ENCODE measurements at places on chromosomes 12 and 14. TPM values are rescaled to one million over a fixed set of nuclear protein-coding genes. Genes with fewer than 3 reads are reported as not detected.

The SSPN gene
- not detected for total RNA-seq

The SDS gene
- total RNA-seq: 0.18 TPM

GRCh38 chr12:95970905-95971304 is 25.2 kb downstream of the HAL start:
- no peak for DNase-seq

The TAS2R13 gene
- total RNA-seq: 0.26 TPM

The SOX5 gene
- total RNA-seq: 0.13 TPM

GRCh38 chr12:93616584-93617101 is 44.2 kb downstream of the SOCS2 start:
- no peak for DNase-seq

DNA sequence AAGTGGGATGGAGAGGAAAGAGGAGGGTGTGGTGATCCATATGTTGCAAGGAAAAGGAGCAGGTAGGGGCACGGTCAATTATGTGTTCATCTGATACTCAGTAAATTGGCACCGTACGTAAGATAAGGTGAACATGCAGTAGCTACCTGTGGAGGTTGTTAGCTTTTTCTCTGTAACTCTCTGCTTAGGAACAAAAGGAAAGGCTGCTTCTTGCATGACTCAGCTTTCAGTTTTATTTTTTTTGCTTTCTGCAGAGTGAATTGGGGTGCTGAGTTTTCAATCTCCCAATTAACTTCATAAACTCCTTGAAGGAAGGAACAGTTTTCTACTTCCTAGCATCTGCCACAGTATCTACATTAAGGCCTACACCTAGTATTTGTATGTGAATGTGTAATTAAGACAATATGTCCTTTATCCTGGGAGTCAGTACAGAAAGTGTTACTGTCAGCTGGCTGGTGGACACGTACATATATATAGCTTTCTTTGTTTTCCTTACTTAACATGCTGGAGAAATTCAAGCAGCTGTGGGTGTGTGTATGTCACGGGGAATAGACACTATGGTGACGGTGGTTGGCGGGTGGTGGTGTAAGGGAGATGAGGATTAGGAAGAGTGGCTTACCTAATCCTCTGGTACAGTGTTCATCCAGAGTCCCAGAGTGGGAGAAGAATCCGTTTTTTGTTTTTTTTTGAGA is 40.1 kb upstream of the WNK1 start:
- DNase-seq: no peak

DNA sequence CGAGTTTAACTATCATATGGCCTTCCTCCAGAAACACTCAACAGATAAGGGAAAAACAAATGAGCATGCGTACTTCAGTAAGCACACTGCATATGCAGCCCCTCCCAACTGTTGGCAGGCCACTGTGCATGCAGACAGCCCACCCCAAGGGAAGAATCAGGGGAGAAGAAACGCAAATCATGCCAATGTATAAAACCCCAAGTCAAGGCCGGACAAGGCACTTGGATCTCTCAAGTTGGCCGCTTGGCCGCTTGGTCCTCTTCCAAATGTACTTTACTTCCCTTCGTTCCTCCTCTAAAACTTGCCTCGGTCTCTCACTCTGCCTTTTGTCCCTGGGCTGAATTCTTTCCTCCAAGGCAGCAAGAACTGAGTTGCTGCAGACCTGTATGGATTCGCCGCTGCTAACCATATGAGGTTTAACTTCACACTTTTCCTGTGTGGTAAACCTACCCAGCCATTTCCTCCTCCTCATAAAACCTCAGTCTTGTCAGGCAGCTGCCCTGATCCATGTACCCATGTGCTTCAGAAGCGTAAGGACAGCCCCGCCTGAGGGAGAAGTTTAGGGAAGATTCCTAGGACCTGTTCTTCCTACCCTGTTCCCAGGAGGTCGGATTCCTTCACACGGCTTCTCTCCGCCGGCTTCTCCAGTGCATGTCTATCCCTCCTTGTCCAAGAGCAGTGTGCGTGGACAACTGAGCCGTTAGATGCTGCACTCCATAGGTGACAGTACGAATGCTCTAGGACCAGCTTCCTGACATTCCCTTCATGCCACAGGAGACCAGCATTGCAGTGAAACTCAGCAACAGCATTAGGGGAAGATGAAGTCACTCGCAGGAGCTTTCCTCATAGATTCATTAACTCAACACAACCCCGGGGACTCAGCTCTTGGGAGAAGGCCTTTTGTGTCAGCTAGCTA is 188.0 kb downstream of the MON2 start:
- DNase-seq: no peak

DNA sequence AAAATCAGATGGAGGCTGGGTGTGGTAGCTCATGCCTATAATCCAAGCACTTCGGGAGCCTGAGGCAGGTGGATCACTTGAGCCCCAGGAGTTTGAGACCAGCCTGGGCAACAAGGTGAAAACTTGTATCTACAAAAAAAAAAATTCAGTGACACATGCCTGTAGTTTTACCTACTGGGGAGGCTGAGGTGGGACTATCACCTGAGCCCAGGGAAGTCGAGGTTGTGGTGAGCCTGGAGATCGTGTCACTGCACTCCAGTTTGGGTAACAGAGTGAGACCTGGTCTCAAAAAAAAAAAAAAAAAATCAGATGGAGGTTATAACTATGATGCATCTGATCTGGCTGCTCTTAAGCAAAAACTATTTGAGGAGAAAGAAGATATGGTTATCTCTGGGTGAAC is 26.6 kb upstream of the PPFIBP1 start:
- DNase-seq: no peak

DNA sequence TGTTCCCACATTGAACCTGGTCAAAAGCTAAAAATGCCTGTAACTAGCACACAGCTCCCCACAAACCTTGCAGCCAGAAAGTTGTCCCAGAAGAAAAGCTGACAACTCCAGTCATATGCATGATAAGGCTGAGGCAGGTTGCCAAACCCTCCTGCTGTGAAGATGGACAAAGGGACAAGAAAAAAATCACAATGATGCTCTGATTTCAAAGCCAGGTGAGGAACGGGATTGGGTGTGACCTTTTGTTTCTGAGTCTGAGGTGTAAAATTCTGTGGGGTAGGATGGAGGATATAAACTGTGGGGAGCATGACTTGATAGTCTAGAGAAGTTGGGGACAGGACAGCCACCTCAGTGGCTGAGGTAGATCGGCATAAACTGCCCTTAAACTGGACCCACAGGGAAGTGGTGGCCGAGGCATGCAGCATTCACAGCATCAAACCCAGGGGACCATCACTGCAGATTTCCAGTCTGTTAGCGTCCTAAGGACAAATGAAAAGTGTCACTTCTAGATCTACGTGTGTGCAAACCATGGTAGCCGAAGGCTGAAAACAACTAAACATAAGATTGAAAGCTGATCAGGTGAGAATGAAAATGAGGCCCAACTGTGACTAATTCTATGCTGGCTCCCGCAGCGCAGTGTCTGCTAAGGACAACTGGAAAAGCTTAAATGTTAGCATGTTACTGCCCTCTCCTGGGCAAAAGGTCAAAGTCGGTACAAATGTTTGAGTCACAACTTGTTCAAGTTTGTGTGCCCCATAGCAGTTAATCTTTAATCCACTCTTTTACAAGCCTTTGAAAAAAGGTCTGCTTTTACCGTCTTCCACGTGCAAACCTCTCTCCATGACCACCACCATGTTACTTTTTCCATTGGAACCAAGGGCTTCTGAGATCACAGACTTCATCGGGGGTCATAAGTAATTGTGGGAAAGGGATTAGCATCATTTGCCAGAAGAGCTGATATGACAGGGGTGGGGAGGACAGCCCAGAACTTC is 39.8 kb downstream of the GRIN2B start:
- no peak for DNase-seq

The PA2G4 gene
- total RNA-seq: 468 TPM

The RBP5 gene
- not detected for total RNA-seq

The GLIPR1L1 gene
- total RNA-seq: not detected

DNA sequence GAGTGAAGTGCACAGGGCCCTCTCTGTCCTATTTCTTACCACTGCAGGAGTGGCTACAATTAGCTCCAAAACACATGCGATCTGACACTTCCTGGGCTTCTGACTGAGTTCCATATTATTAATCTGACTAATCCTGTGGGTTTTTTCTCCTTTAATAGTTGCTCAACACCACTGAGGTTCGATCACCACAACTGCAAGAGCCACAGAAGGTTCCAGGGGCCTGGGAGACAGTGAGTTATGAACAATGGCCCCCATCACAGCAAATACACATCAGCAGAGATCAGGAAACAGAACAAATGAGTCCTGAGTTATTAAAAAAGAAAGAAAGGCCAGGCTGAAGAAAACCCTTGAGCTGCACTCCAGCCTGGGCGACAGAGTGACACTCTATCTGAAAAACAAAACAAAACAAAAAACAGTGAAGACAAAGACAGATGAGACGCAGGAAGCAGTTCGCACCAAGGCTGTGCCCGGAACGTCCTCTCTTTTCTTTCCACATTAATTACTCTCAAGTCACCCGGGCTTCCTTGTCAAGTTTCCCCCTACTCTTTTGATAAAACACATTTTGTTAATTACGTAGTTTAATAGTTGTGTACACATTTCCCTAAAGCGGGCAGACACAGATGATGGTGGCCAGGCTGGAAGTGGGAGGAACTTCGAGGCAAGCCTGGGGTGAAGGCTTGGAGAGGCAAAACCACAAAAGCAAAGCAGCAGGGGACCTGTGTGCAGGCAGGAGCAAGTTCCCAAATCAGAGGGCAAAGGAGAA is 42.7 kb downstream of the CDC42BPB start:
- DNase-seq: no peak

GRCh38 chr12:6201826-6202225 is 1.6 kb downstream of the CD9 start:
- no peak for DNase-seq

All from CD8-positive, alpha-beta memory T cell (primary cell).